Stimulated activated CD4-positive, alpha-beta T cell treated with anti-CD3 and anti-CD28 coated beads, TNF-alpha, amount 100 ng/mL, for 4 hours (primary cell): ENCODE measurements at places on chromosomes 1 and 21.
A peak's percentile ranks its signal among the peaks of the same experiment; 100 is the strongest.

- no peak for DNase-seq
These were observed 12.3 kb downstream of the PATJ start for GRCh38 chr1:61754545-61754944.

GRCh38 chr1:19021845-19022244 is 65.4 kb upstream of the IFFO2 start:
- no peak for DNase-seq

DNA sequence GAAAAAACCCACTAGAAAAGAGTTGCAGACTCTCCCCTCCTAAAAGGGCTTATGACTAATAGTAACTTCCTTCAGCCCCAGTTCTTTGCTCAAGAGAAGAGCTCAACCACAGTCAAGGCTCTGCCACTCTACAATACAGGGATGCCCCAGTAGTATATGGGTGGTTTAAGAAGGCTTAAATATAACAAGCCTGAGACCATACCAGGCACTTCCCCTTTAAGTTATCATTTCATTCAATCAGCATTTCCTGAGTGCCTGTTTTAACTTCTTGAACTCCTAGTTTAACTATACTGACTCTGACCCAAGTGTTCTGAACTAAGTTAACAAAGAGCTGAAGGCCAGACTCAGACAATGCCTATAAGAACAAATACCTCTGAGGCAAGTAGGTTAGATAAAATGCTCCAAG is 19.8 kb downstream of the PRPF38A start:
- DNase-seq: no peak

DNA sequence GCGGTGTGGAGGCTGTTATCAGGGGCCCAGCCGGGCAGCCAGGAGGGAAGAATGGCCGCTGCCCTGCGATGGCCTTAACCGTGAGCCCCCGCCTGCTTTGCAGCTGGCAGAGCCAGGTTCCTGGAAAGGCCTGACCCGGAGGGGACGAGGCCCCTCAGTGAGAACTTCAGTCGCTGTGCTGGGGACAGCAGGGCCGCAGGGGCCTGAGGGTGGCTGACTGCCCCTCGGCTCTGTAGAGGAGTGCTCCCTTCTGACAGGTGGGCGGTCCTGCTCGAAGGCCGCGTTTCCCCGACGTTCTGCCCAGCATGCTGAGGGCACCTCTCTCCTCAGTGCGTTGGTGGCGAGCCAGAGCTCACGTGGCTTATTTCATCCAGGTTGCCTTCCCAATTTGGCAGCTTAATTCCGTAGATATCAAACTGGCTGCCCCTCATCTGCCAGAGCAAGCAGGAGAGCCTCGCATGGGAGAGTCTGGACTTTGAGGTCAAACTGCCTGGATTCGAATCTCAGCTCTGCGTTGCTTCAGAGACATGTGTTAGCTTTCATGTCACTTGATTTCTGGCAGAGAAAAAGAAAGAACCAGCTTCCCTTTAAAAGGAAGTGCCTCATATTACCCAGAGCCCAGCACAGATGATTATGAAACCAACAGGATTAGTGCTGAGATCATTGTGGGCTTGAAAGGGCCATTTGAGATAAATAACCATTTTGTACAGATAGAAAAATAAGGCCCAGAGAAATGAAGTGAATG is 239.8 kb downstream of the SDCCAG8 start:
- no peak for DNase-seq

DNA sequence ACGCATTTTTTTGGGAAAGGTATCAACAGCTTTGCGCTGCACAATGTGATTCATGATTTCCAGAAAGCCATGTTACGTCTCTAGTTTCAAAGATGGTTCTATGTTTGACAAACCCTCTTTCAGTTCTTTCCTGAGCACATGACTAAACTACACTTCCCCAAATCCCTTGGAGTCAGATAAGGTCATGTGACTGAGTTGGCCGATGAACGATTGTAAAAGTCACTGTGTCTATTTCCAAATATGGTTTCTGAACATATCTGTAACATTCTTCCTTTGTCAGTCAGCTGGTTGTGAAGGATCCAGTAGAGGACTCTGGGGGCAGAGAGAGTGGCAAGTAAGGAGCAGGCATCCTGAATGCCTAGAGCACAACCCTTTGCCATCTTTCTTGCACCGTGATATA is 35.4 kb downstream of the TMPRSS15 start:
- no peak for DNase-seq

- DNase-seq: no peak
These were observed 122.8 kb upstream of the C8B start for GRCh38 chr1:57088653-57089052.

- no peak for DNase-seq
These were observed at the start of gene RBP7 for GRCh38 chr1:9996624-9997582. RBP7 (plus strand) TSS chr1:9997228; CDS start chr1:9997259, 31 bp downstream.

- no peak for DNase-seq
These were observed 23.3 kb upstream of the CASQ2 start for GRCh38 chr1:115791816-115792215.

GRCh38 chr1:112464501-112464900 is 44.3 kb upstream of the WNT2B start:
- no peak for DNase-seq

GRCh38 chr1:18922848-18923755 is 20.7 kb upstream of the ALDH4A1 start:
- no peak for DNase-seq

DNA sequence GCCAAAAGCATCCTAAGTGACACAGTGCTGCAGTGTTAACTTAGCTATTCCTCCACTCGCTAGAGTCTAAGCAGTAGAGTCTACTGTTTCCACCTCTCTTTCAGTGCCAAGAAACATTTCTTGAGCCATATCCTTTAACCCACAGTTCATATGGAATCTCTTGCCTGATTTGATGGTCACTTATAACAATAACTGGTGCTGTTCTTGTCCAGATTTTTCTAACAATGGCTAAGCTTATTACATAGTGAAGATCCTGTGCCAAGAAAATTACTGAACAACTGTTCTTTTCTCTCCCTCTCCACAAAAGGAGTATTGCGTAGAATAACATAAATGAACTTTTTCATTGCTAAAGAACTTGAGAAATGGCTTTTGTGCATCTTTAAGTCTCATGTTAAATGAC is 121.3 kb downstream of the CDC7 start:
- DNase-seq: no peak

DNA sequence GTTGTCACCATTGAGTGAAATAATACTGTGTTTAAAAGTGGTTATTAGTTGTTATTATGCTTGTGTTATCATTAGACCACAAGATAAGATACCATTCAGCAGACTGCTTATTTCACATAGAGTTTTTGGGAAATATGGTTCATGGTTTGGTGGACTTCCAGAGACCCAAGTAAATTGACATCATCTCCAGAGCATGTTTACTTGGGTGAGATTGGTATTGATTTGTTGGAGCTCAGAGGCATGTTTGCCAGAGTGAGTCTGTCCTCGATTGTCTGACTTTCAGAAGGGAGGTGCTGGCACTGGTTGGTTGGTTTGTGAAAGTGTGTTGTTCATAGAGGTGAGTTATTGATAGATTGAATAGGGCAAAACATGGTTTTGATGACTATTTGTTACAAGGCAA is 291.4 kb downstream of the TGFB2 start:
- no peak for DNase-seq

- no peak for DNase-seq
These were observed 38.5 kb downstream of the CHD5 start for GRCh38 chr1:6141592-6141991.

- DNase-seq: peak; percentile 19
These were observed 67.3 kb upstream of the CNTN2 start for GRCh38 chr1:204975568-204976235.

GRCh38 chr1:933603-933940 is 9.8 kb downstream of the SAMD11 start:
- DNase-seq: no peak

- DNase-seq: no peak
These were observed 107.6 kb downstream of the TSEN15 start for GRCh38 chr1:184158896-184159681.

- DNase-seq: no peak
These were observed 994 bp upstream of the LAMTOR5 start for GRCh38 chr1:110408488-110408887.

DNA sequence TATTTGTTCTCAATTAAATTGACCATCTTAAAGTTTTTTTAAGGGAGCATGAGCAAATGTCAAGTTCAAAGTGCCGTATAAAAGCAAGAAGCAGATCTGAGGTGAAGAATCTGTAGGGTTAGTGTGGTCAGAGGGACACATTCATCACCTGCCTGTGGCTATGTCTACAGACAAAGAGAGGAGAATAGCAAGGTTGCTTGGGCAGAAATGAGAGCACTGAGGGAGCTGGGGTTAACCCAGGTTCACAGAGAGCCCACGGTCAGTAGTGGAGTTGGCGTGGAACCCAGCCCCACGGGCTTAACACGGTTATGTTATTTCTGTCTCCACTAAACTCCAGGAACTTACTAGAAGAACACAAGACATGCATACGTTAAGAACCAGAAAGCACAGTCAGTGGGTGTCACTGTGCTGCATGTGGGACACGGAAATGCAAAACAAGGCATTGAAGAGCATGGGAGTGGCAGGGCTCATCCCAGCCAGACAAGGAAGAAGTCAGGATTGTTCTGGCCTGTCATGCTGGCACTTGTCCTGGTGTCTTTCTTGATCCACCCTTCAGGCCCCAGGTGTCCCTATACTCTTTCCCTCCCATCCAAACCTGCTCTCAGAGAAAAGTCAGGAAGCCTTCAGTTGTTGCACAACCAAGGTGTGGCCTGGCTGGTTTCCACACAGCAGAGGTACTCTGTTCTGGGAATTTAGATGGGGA is 95.5 kb upstream of the IVNS1ABP start:
- no peak for DNase-seq

DNA sequence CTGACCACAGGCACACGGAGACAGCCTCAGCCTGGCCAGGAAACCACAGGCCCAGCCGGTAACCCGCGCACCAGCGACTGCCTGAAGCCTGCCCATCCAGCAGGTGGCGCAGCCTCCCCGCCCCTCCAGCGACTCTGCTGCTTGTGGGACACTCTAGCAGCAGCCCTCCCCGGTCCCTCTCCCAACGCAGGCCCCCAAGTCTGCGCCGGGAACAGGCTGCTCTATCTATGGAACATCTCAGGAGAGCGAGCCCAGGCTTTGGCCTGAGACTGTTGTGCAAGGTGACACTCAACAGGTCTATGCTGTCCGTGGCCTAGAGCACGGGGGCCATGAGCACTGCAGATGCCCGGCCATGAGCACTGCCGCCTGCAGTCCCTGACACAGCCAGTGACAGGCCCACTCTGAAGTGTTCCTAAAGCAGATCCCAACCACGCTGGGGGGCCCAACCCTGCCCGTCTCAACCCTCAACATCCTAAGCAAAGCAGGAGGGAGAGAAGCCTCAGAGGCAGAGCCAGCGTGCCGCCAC is 28.4 kb downstream of the WDR4 start:
- DNase-seq: no peak

DNA sequence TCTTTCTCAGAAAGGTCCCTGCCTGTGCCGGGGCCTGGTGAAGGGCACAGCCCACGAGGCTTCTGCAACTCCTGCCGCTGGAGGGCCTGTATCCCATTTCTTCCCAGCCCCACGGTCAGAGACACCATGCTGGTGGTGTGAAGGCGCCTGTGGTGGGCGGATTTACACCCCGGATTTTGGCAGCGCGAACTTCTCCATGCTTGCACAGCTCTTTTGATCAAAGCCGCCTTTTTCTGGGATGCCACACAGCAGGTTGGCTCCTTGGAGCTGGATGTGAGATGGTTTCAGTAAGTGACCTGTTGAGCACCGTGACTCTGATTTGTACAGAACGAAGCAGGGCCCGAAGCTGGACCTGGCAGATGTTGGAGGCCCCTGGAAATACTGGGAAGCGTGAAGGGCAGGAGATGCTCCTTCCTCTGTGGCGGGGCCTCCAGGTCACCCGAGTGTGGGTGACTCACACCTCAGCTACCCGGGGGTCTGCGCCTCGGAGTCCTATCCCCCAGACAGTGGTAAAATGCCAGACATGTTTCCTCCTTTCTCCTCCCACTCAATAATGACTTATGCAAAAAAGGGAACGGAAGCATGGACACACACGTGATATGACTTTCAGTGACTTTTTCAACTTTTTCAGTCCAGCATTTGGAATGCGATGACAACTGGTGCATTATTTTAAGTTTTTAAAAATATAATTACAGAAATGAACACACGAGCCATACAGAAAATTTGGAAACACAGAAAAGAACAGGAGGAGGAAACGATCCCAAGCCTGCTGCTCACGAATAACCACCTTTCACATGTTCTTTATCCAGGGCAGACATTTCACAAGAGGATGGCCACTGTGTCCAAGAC is 9.0 kb downstream of the UMODL1 start:
- DNase-seq: no peak

DNA sequence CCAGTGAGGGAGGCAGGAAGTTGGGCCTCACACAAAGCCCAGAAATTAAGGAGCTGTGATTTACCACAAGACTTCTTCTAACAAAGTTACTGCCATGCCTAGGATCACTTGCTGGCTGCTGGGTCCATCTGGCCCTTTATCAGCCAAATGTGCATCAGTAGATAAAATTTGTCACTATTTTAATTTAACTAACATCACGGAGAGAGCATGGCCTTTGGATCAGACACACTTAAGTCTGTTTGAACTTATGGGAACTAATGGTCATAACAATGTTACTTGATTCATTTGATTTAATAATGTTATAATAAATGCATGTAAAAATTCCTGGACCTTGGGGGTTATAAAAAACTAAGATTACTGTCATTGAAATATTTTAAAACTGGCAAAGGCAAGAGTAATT is 67.2 kb upstream of the CCDC190 start:
- DNase-seq: no peak

DNA sequence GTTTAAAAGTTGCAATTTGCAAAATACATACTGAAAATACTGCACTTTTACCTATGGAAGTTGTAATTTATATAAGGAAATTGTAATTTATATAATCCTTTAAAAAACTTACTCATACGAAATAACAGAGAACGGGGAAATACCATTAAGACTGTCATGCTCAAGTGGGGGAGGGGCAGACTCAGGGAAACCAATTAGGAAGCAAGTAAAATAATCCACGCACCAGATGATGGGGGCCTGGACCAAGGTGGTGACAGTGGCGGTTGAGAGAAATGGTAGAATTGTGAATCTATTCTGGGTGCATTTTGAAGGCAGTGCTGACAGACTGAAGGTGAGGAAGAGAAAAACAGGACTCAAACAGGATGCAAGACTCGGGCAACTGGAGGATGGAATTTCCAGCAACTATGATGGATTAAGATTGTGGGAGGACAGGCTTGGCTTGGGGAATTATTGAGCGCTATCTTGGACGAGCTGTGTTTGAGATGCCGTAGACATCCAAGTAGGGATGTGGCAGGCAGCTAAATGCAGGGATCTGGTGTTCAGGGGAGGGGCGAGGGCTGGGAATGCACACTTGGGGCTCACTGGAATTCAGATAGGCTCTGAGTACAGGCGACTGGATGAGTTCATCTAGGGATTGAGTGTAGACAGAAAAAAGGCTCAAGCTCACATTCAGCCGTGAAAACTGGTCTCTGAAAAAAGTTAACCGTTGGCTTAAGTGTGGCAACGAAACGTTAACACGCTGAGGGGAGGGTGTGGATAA is 977 bp downstream of the LCA5L start:
- no peak for DNase-seq

DNA sequence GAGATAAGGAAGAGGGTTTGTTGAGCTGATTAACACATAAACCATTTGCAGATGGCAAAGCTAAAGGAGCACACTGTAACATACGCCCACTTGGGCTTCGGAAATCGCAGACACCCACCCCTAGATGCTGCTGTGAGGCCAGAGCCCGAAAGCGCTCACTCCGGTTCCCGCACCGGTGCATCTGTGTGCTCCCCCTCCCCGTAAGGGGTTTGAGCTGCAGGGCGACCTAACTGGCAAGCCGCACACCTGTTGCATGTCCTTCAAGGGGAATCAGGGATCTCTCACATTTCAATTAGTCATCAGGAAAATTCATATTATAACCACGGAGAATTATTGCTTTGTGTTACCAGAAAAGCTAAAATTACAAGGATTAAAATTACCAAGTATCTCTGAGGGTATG is 1.4 kb upstream of the CFH start:
- no peak for DNase-seq

GRCh38 chr1:193472838-193473398 is 286.5 kb upstream of the B3GALT2 start:
- DNase-seq: no peak
